Keratinocyte (primary cell): ENCODE measurements at places on chromosomes 6 and 20.

DNA sequence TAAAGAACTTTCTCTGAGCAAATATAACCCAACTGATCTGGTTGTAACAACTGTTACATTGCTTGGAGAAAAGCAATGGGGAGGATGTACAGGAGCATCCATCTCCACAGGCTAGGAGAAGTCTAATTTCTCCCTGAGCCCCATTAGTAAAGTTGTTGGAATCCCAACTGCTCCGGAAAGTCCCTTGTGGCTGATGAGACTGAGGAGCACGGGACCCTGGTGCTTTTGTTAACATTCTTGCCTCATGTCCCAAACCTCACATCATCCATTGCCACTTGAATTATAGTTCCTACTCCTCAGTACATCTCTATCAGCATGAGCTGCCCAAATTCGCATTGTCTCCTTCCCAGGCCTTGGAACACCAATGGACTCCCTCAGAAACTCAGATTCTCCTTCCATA, 260.6 kb upstream of the BMP2 start:
- no peak overlapping the region for H3K27ac ChIP-seq
- no peak for DNase-seq
- H3K27me3 ChIP-seq = no peaks in the 10 kb centered on the region

DNA sequence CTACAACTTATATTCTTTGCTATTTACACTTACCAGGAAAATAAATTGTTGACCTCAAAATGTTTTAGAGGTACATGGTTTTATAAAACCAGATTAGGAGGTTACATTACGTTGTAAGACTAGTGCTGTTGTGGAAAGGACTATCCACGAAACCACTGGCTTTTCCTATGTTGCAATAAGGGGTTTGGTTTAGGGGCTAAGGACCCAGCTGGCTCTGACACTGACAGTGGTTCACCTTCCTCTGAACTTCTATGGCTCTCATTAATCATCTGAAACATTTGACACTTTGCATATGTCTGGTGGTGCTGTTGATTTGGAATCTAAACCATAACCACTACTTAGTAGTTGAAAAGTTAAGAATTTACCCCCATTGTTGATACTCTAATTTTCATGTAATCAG, 186.7 kb downstream of the NKAIN2 start:
- H3K4me1 ChIP-seq = no peaks in the 10 kb centered on the region
- no peaks in the 10 kb centered on the region for H3K36me3 ChIP-seq
- H3K27ac ChIP-seq = no peak overlapping the region
- no peak overlapping the region for H3K4me3 ChIP-seq
- DNase-seq = no peak

DNA sequence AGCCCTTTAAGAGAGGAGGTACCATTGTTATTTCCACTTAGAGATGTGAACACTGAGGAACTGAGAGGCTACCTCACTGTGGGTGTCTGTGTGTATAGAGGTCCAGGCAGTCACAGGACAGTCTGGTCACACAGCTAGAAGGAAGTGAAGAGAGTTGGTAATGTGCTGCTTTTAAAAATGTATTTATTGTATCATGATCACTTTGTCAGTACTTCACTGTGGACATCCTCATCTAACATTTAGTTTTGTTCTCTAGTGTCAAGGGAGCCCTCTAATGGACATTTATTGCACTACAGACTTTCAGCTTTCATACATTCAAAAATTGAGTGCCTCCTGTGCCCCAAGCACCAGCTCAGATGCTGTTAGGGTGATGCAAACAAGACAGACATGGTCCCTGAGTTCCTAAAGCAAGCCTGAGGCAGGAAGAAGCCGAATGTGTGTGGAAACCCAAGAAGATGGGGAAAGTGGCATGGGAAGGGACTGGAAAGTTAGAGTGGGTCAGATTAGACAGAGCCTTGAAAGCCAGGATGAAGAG, 123.0 kb downstream of the SLC16A10 start:
- no peak for DNase-seq
- no peaks in the 10 kb centered on the region for H3K27me3 ChIP-seq
- no peak overlapping the region for H3K4me3 ChIP-seq
- H3K36me3 ChIP-seq = no peaks in the 10 kb centered on the region
- no peaks in the 10 kb centered on the region for H3K4me1 ChIP-seq
- H3K27ac ChIP-seq = no peak overlapping the region

GRCh38 chr6:45036103-45036502, 292.0 kb upstream of the RUNX2 start:
- no peak overlapping the region for H3K4me3 ChIP-seq
- no peak overlapping the region for H3K27ac ChIP-seq
- DNase-seq = no peak

- H3K4me3 ChIP-seq = no peak overlapping the region
- no peaks in the 10 kb centered on the region for H3K36me3 ChIP-seq
- no peak for DNase-seq
- no peak overlapping the region for H3K27ac ChIP-seq
- H3K4me1 ChIP-seq = no peaks in the 10 kb centered on the region
Measured at GRCh38 chr6:75347898-75348610, 63.5 kb upstream of the TMEM30A start.

DNA sequence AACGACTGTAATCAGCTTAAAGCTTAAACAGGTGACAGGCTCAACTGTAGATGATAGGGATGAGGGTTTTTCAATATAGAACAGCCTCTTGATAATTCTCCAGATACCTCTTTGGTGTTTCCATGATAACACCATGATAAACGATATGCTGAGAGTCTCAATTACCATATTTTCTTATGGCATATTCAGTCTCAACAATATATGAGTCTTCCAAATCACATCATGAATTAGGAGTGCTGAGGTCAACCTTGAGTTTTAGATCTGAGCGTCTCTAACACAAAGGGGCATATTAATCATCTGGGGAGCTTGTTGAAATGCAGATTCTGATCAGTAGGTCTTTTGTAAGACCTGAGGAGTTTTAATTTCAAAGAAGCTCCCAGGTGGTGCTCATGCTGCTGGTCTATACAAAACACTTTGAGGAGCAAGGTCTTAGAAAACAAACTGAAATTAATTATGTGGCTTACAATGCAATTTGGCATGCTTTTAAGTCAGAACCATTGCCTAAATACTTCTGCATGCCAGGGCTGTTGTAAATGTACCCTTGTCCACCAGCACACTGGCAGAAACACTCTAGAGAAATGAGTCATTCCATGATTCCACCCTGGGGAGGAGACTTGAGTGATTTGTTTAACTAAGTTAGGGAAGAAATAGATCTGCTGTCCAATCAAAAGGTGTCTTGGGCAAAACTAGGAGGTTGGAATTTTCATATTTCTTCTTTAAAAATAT, 49.6 kb downstream of the PTCHD4 start:
- no peak overlapping the region for H3K27ac ChIP-seq
- H3K27me3 ChIP-seq = no peaks in the 10 kb centered on the region
- no peak for DNase-seq

GRCh38 chr6:13531956-13532355, 42.4 kb upstream of the SIRT5 start:
- no peak overlapping the region for H3K27ac ChIP-seq
- DNase-seq = no peak
- no peaks in the 10 kb centered on the region for H3K36me3 ChIP-seq
- H3K4me1 ChIP-seq = no peaks in the 10 kb centered on the region
- H3K4me3 ChIP-seq = no peak overlapping the region
- no peaks in the 10 kb centered on the region for H3K27me3 ChIP-seq

DNA sequence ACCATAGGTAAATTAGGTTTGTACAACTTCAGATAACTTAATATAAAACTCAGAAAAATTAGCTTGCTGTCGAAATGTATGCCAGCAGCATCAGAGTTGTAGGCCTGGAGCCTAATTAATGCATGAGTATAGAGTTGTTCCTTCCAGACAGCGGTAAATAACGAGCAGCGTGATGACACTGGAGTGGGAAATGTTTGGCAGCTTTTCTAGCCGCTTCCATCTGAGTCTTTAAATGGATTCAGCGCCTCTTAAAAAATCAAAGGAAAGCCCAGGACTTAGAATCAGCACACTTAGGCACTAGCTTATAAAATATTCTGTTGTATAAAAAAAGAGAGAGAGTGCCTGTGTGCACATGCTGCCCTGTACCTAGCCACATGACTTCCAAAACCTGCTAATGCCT, 43.7 kb upstream of the SYNJ2 start:
- no peaks in the 10 kb centered on the region for H3K27me3 ChIP-seq
- H3K27ac ChIP-seq = no peak overlapping the region
- H3K4me1 ChIP-seq = no peaks in the 10 kb centered on the region
- no peak for DNase-seq
- H3K36me3 ChIP-seq = peaks cover 46% of the 10 kb centered on the region

GRCh38 chr6:13427801-13428582, 59.4 kb downstream of the GFOD1 start:
- no peaks in the 10 kb centered on the region for H3K27me3 ChIP-seq
- H3K27ac ChIP-seq = no peak overlapping the region
- peaks cover 15% of the 10 kb centered on the region for H3K4me1 ChIP-seq

DNA sequence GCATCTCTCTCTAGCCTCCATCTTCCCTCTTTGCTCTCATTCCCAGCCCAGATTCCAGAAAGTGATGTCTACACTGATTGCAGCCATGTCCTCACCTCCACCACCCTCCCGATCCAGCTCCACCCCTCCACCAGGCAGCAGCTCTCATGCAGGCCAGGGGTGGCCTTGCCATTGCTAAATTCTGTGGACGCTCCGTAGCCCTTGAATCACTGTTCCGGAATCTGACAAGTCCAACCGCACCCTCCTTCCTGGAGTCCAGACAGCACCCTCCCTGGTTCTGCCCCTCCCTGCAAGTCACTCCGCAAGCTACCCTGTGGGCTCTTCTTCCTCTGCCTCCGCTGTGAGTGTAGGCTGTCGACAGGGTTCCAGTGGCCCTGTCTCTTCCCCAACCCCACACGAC, 26.2 kb downstream of the TNXB start:
- H3K4me3 ChIP-seq = no peak overlapping the region
- peaks cover 19% of the 10 kb centered on the region for H3K4me1 ChIP-seq
- peaks cover 12% of the 10 kb centered on the region for H3K27me3 ChIP-seq

GRCh38 chr6:117550078-117550600, 52.2 kb downstream of the GOPC start:
- H3K27me3 ChIP-seq = no peaks in the 10 kb centered on the region
- peak; percentile 25 for DNase-seq
- H3K36me3 ChIP-seq = peaks cover 9% of the 10 kb centered on the region
- H3K4me3 ChIP-seq = no peak overlapping the region

GRCh38 chr6:4030669-4031068, 48.3 kb downstream of the FAM217A start:
- H3K4me1 ChIP-seq = no peaks in the 10 kb centered on the region
- H3K27me3 ChIP-seq = no peaks in the 10 kb centered on the region
- no peak overlapping the region for H3K27ac ChIP-seq
- peaks cover 17% of the 10 kb centered on the region for H3K36me3 ChIP-seq
- no peak overlapping the region for H3K4me3 ChIP-seq

- H3K4me3 ChIP-seq = peak within 1 kb of the TSS; percentile 77
- peaks cover 4% of the 10 kb centered on the region for H3K27me3 ChIP-seq
- DNase-seq = no peak
- H3K36me3 ChIP-seq = no peaks in the 10 kb centered on the region
- no peak within 1 kb of the TSS for H3K27ac ChIP-seq
- H3K4me1 ChIP-seq = peaks cover 7% of the 10 kb centered on the region
Measured at GRCh38 chr6:84033523-84034451, at the start of gene MRAP2. MRAP2 (plus strand) TSS chr6:84033772; CDS start chr6:84055319, 21,547 bp downstream.

DNA sequence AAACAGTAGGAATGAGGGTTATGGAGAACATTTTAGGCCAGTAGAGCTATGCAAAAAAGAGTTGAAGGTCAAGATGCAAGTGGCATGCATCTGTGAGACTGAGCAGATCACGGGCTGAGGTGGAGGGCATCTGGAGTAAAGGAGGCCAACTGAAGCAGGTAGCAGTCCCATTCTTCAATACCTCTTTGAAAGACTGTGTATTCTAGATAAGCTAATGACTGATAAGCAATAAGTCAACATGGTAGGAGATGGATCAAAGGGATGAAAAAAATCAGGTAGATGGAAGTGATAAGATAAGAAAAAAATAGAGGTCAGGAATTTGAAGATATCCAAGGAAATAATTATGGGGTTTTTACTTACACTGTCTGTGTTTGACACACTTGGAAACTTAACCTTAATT, 55.6 kb downstream of the ARMC2 start:
- peaks cover 7% of the 10 kb centered on the region for H3K4me1 ChIP-seq
- H3K36me3 ChIP-seq = no peaks in the 10 kb centered on the region
- H3K27ac ChIP-seq = no peak overlapping the region
- DNase-seq = no peak

DNA sequence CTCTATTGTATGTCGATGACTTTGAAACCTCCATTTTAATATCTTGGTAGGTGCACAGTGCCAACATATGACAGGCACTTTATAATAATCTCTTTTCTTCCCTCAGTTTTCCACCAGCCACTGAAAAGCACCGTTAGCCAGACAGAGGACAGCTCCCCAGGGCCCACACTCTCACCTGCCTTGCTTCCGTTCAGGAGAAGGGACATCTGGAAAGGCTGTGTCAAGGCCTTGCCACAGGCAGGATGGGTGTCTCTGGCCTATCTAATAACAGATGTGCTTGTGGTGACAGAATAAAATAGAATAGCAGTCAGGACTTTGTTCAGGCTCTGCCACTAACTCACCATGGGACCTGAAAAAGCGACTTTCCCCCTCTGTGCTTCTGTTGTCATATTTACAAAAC, 75.5 kb upstream of the CCDC167 start:
- DNase-seq = no peak
- no peaks in the 10 kb centered on the region for H3K36me3 ChIP-seq
- peaks cover 17% of the 10 kb centered on the region for H3K4me1 ChIP-seq
- H3K27ac ChIP-seq = no peak overlapping the region
- no peak overlapping the region for H3K4me3 ChIP-seq

GRCh38 chr6:1618311-1619097, 8.8 kb downstream of the FOXC1 start:
- no peaks in the 10 kb centered on the region for H3K27me3 ChIP-seq
- peaks cover 3% of the 10 kb centered on the region for H3K4me1 ChIP-seq
- H3K27ac ChIP-seq = no peak overlapping the region
- no peaks in the 10 kb centered on the region for H3K36me3 ChIP-seq

- no peaks in the 10 kb centered on the region for H3K27me3 ChIP-seq
- H3K4me3 ChIP-seq = no peak overlapping the region
- H3K4me1 ChIP-seq = peaks cover 3% of the 10 kb centered on the region
- no peak for DNase-seq
- H3K27ac ChIP-seq = no peak overlapping the region
Measured at GRCh38 chr6:152135755-152136448, 328.4 kb downstream of the ESR1 start.

DNA sequence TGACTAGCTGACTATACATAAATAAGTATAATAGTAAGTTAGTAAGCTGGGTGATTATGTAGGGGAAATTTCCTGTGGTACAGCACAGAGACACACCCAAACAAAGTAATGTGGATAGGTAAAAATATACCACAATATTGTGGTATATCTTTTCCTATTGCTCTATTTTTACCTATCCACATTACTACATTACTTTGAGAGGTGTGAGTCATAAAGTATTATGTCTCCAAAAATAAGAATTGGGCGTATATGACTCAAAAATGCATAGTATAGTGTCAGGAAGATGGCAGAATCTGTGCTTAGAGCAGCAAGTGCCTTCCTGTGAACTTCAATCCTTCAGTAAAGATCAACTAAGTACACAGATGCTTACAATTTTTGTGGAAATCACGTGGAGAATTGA, 2.7 kb upstream of the SIRPG start:
- no peaks in the 10 kb centered on the region for H3K27me3 ChIP-seq
- no peak for DNase-seq
- no peak overlapping the region for H3K4me3 ChIP-seq
- no peak overlapping the region for H3K27ac ChIP-seq
- H3K4me1 ChIP-seq = peaks cover 7% of the 10 kb centered on the region

GRCh38 chr6:145809211-145809610, 5.4 kb downstream of the FBXO30 start:
- H3K4me1 ChIP-seq = peaks cover 6% of the 10 kb centered on the region
- no peak overlapping the region for H3K27ac ChIP-seq
- H3K4me3 ChIP-seq = no peak overlapping the region
- DNase-seq = no peak

GRCh38 chr6:42049948-42050296, 402 bp upstream of the TAF8 start:
- H3K36me3 ChIP-seq = peaks cover 3% of the 10 kb centered on the region
- no peak for DNase-seq
- peaks cover 36% of the 10 kb centered on the region for H3K4me1 ChIP-seq
